ENCODE measurements at places on chromosomes 16 and 17.
A peak's percentile ranks its signal among the peaks of the same experiment; 100 is the strongest.

- DNase-seq: no peak
These were observed 9.7 kb downstream of the HS3ST3B1 start for GRCh38 chr17:14310605-14311004.

DNA sequence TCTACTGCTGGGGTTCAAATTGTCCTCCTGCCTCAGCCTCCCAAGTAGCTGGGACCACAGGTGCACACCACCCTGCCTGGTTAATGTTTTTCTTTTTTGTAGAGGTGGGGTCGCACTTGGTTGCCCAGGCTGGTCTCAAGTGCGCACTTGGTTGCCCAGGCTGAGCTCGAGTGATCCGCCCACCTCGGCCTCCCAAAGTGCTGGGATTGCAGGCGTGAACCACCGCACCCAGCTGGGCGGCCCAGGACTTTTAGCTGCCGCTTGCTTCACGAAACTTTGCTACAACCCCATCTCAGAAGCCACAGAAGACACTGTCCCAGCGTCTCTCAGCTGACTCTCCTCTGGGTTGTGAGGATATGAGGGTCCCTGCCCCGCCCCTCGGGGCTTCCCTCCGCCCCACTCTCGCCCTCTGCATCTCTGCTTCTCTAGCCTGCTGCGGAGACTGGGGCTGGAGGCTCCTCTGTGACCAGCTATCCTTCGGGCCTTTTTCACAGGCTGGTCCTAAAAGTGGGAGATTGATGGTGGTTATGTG, 48.8 kb upstream of the CBX4 start:
- no peak for DNase-seq

GRCh38 chr17:79907217-79907715, 68.0 kb upstream of the CBX4 start:
- no peak for DNase-seq

DNA sequence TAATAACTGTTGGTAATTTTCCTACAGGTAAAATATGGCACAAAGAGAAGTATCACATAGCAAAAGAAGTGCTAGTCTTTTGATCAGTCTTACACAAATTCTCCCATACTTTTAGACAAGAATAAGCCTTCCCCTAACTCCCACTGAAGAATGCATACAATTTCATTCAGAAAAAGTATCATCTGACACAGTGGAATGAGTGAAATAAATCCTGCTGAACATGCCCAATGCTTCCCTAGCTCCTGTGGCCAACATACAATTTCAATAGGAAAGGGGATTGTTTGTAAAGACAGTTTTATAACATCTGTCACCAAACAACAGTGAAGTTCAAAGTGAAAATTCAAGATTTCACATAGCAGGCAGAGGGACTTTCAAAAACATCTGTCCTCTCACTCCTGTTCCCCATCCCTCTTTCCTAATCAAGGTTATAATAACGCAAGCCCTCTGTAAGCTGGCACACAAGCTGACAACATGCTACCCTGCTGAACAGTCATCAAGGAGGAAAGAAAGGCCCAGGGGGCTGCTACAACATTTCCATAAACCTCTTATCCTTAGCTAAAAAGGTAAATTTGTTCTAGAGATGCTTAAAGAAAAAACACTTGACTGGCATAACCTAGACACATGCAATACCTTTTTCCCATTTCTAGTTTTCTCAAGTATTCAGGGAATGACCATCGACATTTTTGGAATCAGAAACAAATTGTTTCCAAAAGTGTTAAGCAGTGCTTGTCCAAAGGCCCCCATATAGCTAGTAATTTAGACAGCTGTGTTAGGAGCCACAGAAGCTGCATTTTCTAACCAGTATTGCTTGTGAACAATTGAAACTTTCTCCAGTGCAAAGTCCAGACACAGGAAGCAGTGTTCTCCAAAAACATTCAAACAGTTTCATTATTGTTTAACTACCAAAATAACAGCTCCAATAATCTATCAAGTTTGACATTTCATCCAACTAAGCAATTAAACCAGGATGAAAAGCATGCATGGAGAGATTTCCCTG, 11.5 kb upstream of the RFFL start:
- DNase-seq: no peak

GRCh38 chr16:6297666-6298410, 1034.8 kb upstream of the RBFOX1 start:
- DNase-seq: no peak

GRCh38 chr17:63361182-63361581, 84.9 kb downstream of the CYB561 start:
- DNase-seq: no peak

DNA sequence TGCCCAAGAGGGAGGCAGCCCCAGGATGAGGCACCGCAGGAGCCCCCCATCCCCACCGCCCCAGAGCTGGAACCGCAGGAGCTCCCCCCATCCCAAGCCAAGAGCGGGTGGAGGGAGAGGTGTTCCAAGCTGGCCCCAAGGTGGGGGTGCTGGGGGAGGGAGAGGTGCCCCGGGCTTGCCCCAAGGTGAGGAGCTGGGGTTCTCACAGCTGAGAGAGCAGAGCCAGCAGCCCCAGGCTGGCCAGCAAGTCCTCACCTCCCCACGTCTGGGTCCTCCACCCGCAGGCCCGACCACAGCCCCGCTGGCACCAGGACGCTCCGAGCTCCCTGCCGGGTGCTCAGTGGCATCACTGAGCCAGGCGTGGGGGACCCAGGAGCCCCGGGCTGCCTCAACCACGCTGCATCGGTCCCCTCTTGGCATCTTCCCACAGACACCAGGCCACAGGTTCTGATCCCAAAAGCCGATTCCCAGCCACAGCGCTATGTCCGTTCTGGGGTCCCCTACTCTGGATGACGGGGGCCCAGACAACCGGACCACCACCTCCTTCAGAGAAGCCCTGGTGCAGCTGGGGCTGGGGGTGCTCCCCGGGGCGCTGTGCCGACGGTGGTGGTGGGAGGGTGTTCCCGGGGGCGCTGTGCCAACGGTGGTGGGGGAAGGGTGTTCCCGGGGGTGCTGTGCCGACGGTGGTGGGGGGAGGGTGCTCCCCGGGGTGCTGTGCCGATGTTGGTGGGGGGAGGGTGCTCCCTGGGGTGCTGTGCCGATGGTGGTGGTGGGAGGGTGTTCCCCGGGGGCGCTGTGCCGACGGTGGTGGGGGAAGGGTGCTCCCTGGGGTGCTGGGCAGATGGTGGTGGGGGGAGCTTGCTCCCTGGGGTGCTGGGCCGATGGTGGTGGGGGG, 15.4 kb upstream of the WDR45B start:
- DNase-seq: no peak

DNA sequence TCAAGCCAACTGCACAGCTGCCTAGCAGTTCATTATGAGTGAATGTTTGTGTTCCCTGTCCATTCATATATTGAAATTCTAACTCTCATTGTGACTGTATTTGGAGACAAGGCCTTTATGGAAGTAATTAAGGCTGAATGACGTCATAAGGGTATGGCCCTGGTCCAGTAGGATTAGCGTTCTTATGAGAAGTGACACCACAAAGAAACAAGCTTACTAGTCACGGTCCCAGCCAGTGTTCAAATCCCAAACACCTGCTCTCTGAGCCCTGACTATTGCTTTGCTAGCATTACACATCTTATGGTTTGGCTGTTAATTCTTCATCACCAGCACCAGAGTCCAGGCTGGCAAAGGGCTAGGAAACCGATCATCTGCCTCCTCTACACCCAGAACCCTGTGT, 2.2 kb downstream of the ZNF668 start:
- DNase-seq: peak; percentile 69

GRCh38 chr17:82881900-82882714, 42.3 kb upstream of the ZNF750 start:
- DNase-seq: no peak

GRCh38 chr16:88737298-88738150, 31.2 kb downstream of the CTU2 start:
- peak; percentile 48 for DNase-seq

DNA sequence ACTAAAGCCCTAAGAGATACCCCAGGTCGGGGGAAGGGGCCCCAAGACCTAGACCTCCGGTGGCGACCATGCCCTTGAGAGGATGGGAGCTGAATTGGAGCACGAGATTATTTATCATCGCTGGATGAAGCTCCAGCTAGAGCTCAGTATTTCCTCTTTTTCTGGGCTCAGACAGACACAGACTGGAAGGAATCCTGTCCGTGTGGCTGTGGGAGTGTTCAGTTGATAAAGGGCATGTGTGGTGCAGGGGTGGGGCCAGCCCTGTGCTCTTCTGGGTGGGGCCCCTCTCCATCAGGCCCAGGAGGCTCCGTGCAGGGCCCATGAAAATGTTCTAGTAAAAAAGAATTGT, 6.3 kb upstream of the CBX4 start:
- DNase-seq: peak; percentile 62

GRCh38 chr16:1689853-1690252, 11.8 kb downstream of the JPT2 start:
- DNase-seq: no peak

DNA sequence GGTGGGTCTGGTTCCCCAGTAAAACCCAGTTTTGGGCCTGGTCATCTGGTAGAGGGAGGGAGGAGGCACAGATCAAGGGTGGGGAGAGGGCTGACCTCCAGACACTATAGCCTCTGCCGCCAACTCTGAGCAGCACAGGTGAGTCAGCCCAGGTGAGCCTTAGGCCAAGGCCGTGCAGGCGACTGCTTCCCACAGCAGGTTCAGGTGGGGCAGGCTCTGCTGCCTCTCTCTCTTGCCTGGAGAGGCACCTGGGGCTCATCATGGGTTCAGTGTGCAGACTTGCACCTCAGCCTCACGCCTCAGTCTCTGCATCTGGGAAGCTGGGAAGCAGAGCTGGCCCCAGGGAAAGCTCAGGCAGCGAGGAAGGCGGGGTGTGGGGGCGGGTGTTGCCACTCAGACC, 37.8 kb upstream of the IL34 start:
- DNase-seq: no peak

GRCh38 chr16:1630450-1631213, 18.5 kb downstream of the CRAMP1 start:
- DNase-seq: no peak

DNA sequence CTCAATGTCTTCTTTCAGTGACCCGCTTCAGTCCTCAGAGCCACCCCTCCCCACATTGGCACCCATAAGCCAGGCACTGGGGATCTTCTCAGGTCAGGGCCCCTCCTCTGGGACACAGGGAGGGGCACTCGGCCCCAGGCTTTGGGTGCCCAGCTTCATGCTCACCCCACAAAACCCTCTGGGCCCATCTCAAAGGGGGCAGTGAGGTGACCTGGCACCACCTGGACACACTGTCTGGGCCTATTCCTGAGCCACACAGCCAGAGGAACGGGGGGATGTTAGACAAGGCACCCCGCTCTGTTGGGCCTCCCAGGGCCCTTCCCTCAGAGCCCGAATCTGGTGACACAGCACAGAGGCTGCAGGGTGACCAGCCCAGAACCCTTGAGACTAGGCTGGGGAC, 36.1 kb downstream of the TNFRSF13B start:
- DNase-seq: no peak

DNA sequence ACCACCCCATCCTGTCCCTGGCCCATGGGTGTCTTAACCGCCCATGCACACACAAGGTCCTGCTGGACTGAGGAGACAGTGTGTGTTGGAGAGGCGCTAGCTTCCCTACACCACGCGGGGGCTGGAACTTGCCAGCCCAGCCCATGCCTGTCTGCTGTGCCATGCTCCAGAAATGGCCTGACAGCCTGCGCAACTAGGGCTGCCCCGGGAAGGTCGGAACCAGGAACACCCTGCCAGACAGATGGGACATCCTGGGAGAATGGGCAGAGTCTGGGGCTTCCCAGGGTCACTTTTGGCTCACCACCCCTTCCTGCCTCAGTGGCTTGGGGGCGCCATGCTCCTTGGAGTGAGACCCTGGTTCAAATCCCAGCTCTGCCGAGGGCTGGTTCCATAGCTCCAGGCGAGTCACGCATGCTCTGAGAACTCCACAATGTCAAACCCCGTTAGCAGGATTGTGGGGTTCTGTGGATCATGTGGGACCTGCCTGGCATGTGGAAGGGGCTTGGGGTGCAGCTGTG, 36.2 kb downstream of the SREBF1 start:
- no peak for DNase-seq

DNA sequence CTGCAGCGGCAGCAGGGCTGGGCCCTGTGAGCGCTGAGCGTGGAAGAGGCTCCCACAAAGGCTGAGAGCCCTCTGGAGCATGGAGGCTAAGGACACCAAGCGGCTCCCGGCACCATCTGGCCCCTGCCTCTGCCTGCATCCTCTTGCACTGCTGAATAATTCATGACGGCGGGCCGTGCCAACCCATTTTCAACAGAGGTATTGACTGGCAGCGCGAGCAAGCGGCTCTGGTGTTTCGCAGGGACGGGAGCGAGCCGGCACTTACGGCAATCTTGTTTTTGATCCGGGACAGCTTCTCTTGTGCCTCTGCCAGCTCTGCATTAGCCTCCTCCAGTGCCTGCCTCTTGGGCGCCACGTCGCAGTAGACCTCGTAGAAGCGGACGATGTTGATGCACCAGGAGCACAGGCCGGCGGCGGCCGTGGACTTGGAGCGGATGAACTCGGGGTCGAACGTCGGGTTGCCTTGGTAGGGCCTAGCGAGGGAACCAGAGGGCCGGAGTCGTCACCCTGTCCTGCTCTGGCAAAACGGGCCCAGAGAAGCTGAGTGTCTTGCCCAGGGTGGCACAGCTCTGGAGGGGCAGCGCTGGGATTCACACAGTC, 80.4 kb downstream of the PGS1 start:
- no peak for DNase-seq

GRCh38 chr17:66904760-66905624, 59.5 kb upstream of the CACNG4 start:
- DNase-seq: no peak

DNA sequence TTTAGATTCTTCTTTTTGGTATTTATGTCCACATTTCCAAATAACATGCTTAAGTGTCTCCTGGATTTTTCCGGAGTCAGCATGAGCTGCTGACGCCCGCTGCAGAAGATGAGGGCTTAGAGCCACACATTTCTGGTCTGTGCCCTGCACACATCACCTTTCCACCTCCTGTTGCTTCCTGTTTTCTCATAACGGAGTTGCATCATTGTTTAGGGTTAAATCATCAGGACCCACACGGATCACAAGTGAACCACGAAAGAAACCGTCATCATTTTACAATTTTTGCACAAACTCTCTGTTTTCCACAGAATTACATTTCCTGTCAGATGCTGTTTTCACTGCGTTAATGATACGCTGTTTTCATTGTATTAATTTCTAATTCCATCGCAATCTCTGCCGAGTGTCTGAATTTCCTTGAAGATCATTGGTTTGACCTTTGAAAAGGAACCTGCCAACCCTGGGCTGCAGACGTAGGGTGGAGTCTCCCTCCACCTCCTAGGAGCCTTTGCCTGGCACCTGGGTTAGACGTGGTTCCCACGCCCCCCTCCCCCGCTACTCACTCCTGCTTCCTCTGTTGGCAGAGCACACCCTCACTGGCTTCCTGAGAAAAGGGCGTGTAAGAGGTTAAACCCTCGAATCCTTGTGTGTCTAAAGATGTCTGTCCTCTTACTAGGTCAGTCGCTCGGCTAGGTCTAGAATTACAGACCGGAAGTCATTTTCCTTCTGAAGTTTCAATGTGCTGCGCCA, 68.2 kb downstream of the RNF213 start:
- DNase-seq: peak; percentile 51

DNA sequence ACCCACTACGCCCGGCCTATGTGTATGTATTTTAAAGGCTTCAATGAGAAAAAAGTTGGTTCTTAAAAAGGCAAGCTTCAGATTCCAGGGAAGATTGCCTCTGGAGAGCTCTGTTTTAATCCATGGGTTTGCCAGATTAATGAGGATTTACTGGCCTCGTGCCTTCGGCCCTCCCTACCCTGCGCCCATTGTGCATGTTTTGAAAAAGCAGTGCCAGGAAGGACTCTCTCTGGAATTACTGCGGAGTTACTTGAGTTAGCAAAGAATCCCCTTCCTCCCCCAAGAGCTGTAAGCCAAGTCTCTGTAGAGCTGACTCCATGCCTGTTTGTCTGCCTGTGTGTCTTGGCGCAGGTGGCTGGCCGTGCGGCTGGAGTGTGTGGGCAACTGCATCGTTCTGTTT, 98.9 kb downstream of the ABCC6 start:
- DNase-seq: no peak

Measured in MV-4-11 (cell line).